Posterior vena cava (tissue), 2 donors: ENCODE measurements at places on chromosomes 3 and 15. TPM values are rescaled to one million over a fixed set of nuclear protein-coding genes. Genes with fewer than 3 reads are reported as not detected.

Gene MINDY2
- 41.3 TPM for total RNA-seq

Gene KLHL40
- total RNA-seq: not detected

Gene EPHB1
- total RNA-seq: 3.7 TPM

Gene TMEM266
- not detected for total RNA-seq

Gene EHD4
- 22.5 TPM for total RNA-seq

Gene XCR1
- total RNA-seq: 0.37 TPM

Gene CNTN4
- total RNA-seq: 66.5 TPM

Gene CNTN3
- total RNA-seq: 5.1 TPM

Gene SMCO1
- not detected for total RNA-seq

Gene CSPG4
- total RNA-seq: 90.4 TPM

Gene IMPG2
- 0.65 TPM for total RNA-seq

Gene UACA
- total RNA-seq: 86.6 TPM

Gene ITIH1
- 1.3 TPM for total RNA-seq

Gene TGM5
- total RNA-seq: 0.56 TPM

Gene LSAMP
- 11.9 TPM for total RNA-seq

Gene C3orf80
- 0.51 TPM for total RNA-seq

Gene CCR8
- total RNA-seq: not detected

Gene IQCH
- 1.2 TPM for total RNA-seq

Gene ECE2
- total RNA-seq: not detected

Gene GPR62
- not detected for total RNA-seq

Gene CORO2B
- 11.7 TPM for total RNA-seq

Gene KCNMB2
- total RNA-seq: not detected

Gene UROC1
- total RNA-seq: not detected

Gene THSD4
- total RNA-seq: 16.3 TPM

Gene POTEB2
- total RNA-seq: not detected

Gene TMEM207
- not detected for total RNA-seq

Gene CHL1
- 7.8 TPM for total RNA-seq

Gene TRIM42
- not detected for total RNA-seq

Gene CPLX3
- total RNA-seq: not detected

Gene CLDND1
- 114 TPM for total RNA-seq

Gene CCR9
- total RNA-seq: not detected

Gene FAM227B
- total RNA-seq: 8.0 TPM

Gene SLC2A2
- not detected for total RNA-seq

Gene PPARG
- total RNA-seq: 15.4 TPM

Gene CDHR4
- total RNA-seq: 0.46 TPM

Gene TNNC1
- 5.5 TPM for total RNA-seq

Gene OXSM
- total RNA-seq: 5.7 TPM

Gene RLBP1
- total RNA-seq: not detected

Gene SLC51B
- total RNA-seq: not detected

Gene CRBN
- total RNA-seq: 42.2 TPM

Gene CHST13
- total RNA-seq: 0.86 TPM

Gene CP
- 13.7 TPM for total RNA-seq

Gene WDR93
- not detected for total RNA-seq

Gene ATG3
- total RNA-seq: 54.3 TPM

Gene NEDD4
- total RNA-seq: 13.7 TPM

Gene CYP1A2
- not detected for total RNA-seq

Gene LRRC2
- total RNA-seq: 5.7 TPM

Gene SLC27A2
- total RNA-seq: 1.1 TPM

Gene EIF3J
- total RNA-seq: 60.2 TPM

Gene OCA2
- total RNA-seq: 0.38 TPM

Gene CXCR6
- 0.42 TPM for total RNA-seq

Gene DCLK3
- total RNA-seq: 0.24 TPM

Gene IQCF5
- total RNA-seq: not detected

Gene RYK
- 82.7 TPM for total RNA-seq

Gene CADPS
- total RNA-seq: 2.2 TPM

Gene COL7A1
- 4.2 TPM for total RNA-seq

Gene MESP2
- 0.38 TPM for total RNA-seq

Gene APOD
- 388 TPM for total RNA-seq

Gene ETV5
- total RNA-seq: 26.0 TPM
